ENCODE measurements at places on chromosomes 5 and 9. TPM values are rescaled to one million over a fixed set of nuclear protein-coding genes. Genes with fewer than 3 reads are reported as not detected.

The MRPL22 gene
- 29.9 TPM for total RNA-seq

The UBE2QL1 gene
- 0.35 TPM for total RNA-seq

The MARCOL gene
- total RNA-seq = not detected

The CTXN3 gene
- not detected for total RNA-seq

The CDH12 gene
- total RNA-seq = not detected

The HNRNPH1 gene
- 645 TPM for total RNA-seq

The MYOT gene
- total RNA-seq = not detected

The PAEP gene
- total RNA-seq = not detected

The SECISBP2 gene
- total RNA-seq = 30.9 TPM

The NUTM2F gene
- total RNA-seq = not detected

The ASPN gene
- total RNA-seq = 0.34 TPM

The GABBR2 gene
- not detected for total RNA-seq

The ZNF483 gene
- 1.2 TPM for total RNA-seq

The PCDHA1 gene
- total RNA-seq = not detected

The EQTN gene
- total RNA-seq = not detected

The ZFP2 gene
- 1.5 TPM for total RNA-seq

The HRCT1 gene
- total RNA-seq = 4.6 TPM

The PRXL2C gene
- 12.2 TPM for total RNA-seq

The KIAA0825 gene
- total RNA-seq = 3.4 TPM

The C5orf52 gene
- not detected for total RNA-seq

The RGS3 gene
- total RNA-seq = 9.7 TPM

All from esophagus squamous epithelium (tissue), 5 donors.